Activated T-cell treated with anti-CD3 and anti-CD28 coated beads for 48 hours (primary cell): ENCODE measurements at places on chromosomes 11 and 22.

- no peak for DNase-seq
Measured at GRCh38 chr11:126308271-126308671, 4.4 kb downstream of the DCPS start.

DNA sequence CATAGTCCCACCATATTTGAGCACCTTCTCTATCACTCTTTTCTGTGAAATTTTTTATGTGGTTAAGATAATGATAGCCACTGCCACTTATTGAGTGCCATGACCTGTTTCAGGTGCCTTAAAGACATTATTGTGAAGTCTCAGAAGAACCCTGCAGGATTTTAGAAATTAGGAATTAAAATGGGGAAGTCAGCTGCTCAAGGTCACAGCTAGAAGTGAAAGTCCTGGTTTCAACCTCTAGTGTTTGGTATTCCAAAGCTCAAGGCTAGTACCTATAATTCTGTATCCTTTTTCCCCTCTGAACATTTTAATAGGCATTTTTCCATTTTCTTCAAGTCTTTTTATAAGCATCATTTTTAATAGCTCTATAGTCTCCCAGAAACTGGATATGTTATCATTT, 9.0 kb upstream of the RRM1 start:
- DNase-seq, result no peak

GRCh38 chr11:94751786-94752185, 16.4 kb upstream of the AMOTL1 start:
- no peak for DNase-seq

DNA sequence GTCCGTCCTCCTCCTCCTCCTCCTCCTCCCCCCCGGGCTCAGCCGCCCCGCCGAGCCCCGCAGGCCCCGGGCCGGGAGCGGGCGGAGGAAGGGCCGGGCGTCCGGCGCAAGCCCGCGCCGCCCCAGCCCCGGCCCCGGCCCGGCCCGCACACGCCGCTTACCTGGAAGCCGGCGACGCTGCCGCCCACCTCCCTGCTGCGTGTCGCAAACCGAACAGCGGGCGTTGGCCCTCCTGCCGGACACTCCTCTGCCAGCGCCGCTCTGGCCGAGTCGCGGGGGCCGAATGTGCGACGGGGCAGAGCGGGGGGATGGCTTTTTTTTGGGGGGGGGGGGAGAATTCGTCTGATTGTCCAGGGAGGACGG, 1.1 kb downstream of the IGF2 start:
- no peak for DNase-seq

DNA sequence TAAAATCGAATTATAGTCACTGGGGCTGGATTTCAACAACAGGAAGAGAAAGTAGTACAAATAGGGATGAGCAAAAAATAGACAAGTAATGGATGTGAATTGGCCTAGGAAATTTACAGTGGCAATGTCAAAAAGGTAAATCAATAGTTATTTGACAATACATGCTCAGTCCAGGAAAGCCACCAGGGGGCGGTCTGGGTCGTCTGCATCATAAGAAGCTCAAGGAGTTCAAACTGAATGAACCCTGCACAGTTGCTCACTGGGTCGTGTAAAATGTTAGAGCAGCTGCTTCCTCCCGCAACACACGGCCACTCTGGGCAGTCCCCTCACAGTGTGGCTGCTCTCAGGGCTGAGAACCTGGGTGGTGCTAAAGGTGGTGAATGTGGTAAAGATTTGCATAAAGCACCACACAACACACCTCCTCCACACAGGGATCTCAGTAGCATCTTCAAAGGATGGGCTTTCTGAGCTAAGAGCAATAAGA, 85.9 kb downstream of the ZNF280B start:
- peak; percentile 55 for DNase-seq

- DNase-seq, result peak; percentile 89
Measured at GRCh38 chr11:128422576-128423370, 164.6 kb downstream of the ETS1 start.

GRCh38 chr11:10392095-10393079, 62.7 kb upstream of the AMPD3 start:
- no peak for DNase-seq

DNA sequence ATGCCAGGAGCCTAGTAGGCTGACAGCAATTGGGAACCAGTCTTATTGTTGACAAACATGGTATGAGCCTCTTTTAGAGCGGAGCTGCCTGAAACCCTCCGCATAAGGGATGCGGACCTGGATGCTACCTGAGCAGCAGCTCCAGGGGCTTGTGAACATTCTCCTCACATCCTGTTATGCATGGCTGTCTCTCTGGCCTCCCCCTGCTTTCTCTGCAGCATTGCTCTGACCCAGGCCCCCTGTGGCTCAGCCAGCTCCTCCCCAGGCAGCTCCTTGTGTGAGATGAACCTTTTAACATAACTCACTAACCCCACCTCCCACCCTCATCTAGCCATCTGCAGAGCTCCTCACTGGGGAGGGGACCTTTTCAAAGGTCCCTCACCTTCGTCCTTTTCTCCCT, 6.0 kb downstream of the BMAL1 start:
- no peak for DNase-seq

DNA sequence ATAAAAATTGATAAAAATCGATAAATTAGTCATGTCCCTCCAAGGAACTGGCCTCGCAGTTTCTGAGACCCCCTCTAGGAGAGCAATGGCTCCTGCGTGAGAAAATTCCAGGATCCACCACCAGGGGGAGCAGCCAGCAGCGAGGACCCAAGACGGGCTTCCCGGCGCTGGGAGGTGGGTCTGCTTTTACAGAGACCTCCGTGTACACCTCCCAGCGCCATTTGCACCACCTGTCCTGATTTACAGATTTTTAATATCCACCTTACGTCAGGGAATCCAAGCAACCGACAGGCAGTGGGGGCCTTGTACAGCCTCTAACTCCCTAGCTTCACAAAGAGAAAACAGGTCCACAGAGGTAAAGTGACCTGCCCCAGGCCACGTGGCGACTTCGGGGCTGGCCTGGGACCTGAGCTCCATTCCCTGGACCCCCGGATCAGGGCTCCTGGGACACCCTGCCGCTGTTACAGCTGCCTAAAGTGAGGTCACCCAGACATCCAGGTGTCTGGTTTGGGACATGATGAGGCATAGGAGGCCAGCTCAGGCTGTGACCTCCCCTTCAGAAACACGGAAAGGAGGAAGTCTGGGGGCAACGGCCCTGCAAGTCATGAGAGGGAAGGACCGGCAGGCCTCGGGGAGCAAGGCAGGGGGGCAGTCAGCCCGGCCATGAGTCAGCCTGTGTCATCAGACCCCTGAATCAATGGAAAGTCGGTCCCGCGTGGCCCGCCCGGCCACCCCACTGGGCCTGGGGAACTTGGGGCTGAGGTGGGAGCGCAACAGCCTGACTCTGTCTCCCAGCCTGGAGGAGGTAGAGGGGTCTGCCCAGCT, 3.5 kb downstream of the OSM start:
- DNase-seq, result peak; percentile 79

DNA sequence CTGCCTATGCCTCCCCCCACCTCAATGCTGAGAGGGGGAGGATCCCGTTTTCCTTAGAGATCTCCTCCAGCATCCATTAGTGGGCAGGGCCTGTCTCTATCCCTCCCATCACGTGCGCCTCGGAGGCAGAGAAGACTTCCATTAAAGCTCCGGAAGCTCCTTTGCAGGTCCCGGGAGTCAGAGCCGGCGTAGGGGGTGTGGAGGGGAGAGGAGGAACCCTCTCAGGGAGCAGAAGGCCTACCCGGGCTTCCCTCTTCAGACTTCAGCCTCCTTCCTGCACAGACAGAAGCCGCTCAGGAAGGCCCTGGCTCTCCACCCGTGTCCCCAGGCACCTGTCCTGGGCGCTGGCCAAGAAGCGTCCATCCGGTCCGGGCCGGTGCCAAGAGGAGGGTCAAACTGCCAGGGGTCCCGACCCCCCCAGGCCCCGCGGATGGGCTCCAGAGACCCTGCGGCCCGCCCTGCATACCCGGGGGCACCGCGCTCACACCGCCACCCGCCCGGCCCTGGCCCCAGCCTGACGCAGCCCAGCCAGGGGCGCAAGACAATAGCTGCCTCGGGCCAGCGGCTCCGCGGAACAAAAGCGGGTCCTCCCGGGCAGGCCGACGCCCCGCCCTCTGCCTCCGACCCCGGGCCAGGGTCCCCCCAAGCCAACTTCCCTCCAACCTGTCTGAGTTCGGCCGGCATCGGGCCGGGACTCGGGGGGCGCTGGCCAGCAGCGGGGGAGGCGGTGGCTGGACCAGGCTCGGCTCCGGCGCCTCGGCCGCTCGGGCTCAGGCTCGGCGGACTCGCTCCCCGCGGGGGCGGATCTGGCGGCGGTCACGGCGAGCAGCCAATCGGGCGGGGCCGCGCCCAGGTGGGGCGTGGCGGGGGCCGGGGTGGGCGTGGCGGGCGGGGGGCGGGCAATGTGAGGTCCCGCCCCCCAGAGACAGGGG, 29.9 kb downstream of the ARVCF start:
- DNase-seq, result peak; percentile 70

GRCh38 chr11:132685174-132685611, 847.1 kb downstream of the OPCML start:
- no peak for DNase-seq

GRCh38 chr11:128260398-128260797, 327.0 kb downstream of the ETS1 start:
- DNase-seq, result no peak

- no peak for DNase-seq
Measured at GRCh38 chr11:57358543-57358961, 20.4 kb downstream of the P2RX3 start.

- no peak for DNase-seq
Measured at GRCh38 chr11:73596547-73596946, 1.4 kb downstream of the FAM168A start.

DNA sequence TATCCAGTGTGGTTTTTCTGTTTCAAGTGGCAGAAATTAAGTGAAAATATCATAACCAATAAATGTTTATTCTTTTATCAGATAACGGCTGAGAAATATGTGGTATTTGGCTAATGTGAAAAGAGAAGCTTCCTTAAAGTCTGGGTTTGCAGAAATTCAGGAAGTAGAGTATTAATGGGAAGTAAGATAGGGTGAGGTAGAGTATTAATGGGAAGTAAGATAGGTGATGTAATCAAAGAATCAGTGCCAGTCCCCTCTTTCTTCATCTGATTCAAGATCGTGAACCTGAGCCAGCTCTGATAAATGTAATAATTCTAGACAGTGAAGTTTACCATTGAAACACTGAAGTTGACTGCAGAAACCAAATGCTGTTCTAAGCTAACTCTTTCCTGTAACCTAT, 30.9 kb downstream of the TRPC6 start:
- no peak for DNase-seq

GRCh38 chr11:60847281-60847680, 5.4 kb downstream of the CCDC86 start:
- DNase-seq, result no peak

DNA sequence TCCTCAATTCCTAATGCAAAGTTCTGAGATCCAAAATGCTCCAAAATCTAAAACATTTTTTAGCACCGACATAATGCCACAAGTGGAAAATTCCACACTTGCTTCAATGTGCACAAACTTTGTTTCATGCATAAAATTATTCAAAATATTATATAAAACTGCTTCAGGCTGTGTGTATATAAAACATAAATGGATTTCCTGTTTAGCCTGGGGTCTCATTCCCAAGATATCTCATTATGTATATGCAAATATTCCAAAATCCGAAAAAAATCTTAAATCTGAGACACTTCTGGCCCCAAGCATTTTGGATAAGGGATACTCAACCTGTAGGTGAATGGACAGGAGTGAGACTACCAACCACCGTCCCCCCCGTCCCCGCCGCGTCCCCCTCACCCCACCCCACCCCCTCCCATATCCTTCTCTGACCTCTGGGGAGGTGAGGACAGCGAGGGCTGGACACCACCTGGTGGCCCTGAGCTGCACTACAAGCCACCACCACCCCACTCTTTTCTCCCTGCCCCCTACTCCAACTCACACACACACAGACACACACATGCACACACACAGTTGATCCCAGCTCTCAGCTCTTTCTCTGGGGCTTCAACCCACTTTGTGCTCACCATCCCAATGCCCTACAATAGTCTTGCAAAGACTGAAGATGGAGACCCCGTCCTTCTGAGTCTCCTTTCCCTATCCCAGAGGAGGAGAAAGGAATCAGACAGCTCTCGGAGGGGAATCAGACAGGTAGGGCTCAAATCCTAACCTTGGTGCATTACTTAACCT, 101.0 kb downstream of the PDE2A start:
- no peak for DNase-seq

DNA sequence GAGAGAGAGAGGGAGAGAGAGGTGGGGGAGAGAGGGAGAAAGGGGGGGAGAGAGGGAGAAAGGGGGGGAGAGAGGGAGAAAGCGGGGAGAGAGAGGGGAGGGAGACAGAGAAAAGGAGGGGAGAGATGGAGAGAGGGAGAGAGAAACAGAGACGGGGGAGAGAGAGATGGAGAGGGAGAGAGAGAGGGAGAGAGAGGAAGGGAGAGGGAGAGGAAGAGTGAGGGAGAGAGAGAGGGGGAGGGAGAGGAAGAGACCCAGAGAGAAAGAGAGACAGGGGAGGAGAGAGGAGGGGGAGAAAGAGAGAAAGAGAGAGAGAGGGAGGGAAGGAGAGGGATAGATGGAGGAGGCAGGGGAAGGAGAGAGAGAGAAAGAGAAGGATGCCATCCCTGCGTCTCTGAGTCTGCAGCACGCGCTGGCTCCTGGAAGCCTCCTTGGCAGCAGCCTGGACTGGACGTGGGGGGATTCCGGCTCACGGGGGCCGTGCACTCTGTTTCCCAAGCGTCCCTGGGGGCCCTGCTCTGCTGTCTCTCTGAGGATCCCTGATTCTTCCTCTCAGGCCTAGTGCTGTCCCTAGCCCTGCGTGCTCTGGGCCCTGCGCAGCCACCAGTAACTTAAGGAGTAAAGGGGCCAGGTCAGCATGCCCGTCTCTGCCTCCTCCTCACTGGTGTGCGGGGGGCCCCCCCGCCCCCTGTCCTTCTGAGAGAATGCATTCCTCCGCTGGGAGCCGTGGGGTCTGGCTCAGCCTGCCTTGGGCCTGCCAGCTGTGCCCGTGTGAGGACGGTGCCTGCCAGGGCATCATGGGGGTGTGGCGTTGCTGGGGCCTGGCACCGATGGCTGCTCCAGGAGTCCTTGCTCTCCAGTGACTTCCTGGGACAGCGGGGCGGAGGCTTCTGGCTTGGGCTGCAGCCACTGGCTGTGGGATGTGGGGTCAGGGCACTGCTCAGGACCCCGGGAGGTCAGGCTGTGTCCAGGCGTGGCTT, 429.5 kb downstream of the TBC1D22A start:
- DNase-seq, result no peak
